ENCODE measurements at places on chromosomes 11 and 22.
A peak's percentile ranks its signal among the peaks of the same experiment; 100 is the strongest.

- no peak for DNase-seq
Measured at GRCh38 chr22:33757041-33757801, 163.1 kb downstream of the LARGE1 start.

DNA sequence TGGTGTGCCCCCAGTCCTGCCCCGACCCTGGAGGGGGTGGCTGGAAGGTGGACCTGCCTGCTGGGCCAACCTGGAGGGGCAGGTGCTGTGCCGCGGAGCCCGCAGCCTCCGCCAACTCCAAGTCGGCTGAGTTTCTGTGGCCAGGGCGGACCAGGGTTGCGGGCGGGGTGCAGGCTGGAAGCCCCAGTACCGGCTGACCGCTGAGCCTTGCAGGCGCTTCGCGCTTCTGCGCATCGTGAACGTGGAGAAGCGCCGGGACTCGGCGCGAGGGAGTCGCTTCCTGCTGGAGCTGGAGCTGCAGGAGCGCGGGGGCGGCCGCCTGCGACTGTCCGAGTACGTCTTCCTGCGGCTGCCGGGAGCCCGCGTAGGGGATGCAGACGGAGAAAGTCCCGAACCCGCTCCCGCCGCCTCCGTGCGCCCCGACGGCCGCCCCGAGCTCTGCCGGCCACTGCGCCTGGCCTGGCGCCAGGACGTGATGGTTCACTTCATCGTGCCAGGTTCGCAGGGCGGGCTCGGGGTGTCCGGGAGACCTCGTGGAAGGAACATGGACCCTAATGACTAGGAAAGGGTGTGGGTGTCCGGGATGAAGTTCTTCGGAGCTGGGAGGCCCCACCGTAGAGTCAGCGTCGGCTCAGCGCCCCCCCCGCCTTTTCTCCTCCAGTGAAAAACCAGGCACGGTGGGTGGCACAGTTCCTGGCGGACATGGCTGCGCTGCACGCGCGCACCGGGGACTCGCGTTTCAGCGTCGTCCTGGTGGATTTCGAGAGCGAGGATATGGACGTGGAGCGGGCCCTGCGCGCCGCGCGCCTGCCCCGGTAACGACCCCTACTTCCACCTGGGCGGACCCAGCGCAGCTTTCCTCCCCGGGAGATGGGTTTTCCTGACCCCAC is 10.2 kb downstream of the B4GALNT4 start:
- no peak for DNase-seq

- DNase-seq = no peak
Measured at GRCh38 chr11:121890377-121890776, 225.6 kb downstream of the BLID start.

GRCh38 chr11:12749442-12749841 is 75.2 kb downstream of the TEAD1 start:
- DNase-seq = no peak

DNA sequence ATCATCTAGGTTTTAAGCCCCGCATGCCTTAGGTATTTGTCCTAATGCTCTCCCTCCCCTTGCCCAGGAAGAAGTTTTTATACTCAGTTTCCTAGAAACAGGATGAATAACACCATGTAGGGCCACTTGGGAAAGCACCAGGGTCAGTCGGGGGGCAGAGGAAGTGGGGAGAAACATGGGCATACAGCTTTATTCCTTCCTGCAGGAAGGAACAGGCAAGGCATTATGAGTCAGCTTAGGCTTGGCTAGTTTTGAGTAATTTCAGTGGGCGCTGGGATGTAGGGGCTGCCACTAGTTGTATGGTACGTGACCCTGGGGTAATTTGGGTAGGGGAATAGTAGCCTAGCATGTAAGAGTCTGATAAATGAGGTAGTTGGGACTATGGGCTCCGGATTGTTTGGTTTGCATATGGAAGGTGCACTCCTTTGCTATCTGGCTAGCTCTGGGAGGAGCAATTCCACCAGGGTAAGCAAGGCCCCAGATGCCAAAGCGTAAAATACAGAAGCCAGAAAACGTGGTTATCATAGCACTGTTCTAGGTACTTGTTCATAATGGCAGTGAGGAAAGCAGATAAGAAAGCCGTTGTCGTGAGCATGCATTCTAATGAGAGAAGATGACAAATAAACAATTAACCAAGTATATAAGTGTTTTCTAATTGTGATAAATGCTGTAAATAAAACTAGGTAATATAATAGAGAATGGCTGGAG is 24.8 kb downstream of the ACER3 start:
- no peak for DNase-seq

GRCh38 chr22:36452250-36452977 is 29.0 kb downstream of the TXN2 start:
- DNase-seq = no peak

GRCh38 chr11:61442616-61443015 is 12.7 kb downstream of the SDHAF2 start:
- no peak for DNase-seq

- DNase-seq = no peak
Measured at GRCh38 chr11:133955945-133956421, 785 bp downstream of the IGSF9B start.

- DNase-seq = peak; percentile 42
Measured at GRCh38 chr22:44666207-44666585, 35.8 kb upstream of the PRR5 start.

DNA sequence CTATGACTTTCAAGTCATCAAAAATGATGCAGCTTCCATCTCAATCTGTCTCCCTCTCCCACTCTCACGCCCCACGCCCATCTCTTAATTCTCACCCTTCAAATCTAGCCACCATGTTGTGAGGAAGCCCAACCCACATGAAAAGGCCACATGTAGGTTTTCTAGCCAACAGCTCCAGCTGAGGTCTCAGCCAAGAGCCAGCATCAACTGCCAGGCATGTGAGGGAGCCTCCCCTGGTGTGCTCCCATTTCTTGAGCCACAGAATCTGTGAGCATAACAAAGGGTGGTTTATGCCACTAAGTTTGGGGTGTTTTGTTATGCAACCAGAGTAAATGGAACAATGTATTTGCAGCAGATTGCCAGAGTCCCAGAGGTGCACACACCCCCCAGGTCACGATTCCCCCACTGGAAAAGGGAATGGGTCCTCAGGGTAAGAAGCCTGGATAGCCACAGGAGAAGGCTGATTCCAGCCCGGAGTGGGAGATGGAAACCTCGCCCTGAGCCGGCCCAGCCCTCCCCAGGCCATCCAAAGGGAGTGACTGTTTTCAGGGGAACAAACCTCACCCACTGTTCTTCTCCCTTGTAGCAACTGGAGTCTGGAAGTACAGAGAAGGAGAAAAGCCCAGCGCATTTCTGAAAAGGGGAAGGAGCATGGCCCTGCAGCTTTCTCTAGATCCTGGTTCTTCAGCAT is 20.0 kb upstream of the LINC01488 start:
- DNase-seq = no peak

GRCh38 chr11:118768690-118769089 is 22.3 kb downstream of the DDX6 start:
- no peak for DNase-seq

DNA sequence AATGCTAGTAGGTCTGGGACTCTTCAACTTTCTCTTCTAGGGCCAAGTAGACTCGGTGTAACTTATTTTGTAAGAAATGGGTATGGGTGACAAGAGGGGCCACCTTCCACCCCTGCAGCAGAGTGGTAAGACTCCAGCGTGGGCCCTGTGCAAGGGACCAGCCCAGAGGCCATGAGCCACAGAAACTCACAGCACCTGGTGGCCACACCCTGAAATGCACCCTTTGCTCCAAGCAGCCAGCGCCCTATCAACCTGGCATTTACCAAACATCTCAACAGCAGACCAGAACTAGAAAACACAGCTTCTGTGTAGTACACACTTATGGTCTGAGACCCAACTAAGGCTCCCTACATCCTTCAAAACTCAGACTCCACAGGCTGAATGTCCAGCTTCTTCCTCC is 5.7 kb downstream of the CDCA5 start:
- peak; percentile 34 for DNase-seq

GRCh38 chr11:35292279-35292678 is 127.1 kb downstream of the SLC1A2 start:
- no peak for DNase-seq

- no peak for DNase-seq
Measured at GRCh38 chr11:104343578-104343977, 179.6 kb upstream of the PDGFD start.

- DNase-seq = no peak
Measured at GRCh38 chr22:27635852-27636251, 165.7 kb downstream of the MN1 start.

DNA sequence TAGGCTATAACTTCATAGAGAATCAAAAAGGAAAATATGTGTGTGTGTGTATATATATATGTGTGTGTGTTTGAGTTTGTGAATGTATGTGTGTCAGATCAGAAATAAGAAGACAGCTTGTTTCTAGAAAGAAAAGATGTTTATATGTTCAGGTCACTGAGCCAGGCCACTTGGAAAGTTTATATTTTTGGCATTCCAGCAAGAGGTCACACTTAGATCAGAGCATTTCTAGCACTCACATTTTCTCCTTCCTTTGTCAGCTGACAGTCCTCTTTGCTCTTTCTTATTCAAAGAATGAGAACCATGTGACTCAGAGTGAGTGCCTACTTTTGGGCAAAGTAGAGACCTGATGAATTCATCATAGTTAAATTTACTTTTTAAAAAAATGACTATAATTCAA is 22.9 kb downstream of the RAB38 start:
- no peak for DNase-seq

- DNase-seq = no peak
Measured at GRCh38 chr11:72758690-72759389, 6.6 kb upstream of the ARAP1 start.

- peak; percentile 5 for DNase-seq
Measured at GRCh38 chr11:77372726-77373125, 71.2 kb upstream of the GDPD4 start.

GRCh38 chr11:104633226-104633625 is 265.0 kb downstream of the CASP12 start:
- DNase-seq = no peak

DNA sequence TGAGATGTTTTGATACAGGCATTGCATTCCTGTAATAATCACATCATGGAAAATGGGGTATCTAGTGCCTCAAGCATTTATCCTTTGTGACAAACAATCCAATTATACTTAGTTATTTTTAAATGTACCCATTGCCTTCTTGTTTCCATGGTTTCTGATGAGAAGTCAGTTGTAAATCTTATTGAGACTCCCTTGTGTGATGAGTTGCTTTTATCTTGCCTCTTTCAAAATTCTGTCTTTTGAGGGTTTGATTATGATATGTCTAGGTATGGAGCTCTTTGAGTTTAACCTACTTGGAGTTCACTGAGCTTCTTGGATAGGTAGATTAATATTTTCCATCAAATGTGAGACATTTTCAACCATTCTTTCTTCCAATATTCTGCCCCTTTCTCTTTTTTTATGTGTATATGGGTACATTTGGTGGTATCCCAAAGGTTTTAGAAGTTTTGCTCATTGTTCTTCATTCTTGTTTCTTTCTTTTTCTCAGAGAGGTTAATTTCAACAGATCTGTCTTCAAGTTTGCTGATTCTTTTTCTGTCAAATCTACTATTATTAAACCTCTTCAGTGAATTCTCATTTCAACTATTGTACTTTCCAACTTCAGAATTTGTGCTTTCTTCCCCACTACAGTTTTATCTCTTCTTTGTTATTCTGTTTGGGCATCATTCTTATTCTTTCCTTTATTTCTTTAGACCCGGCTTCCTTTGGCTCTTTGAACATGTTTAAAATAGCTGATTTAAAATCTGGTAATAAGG is 13.7 kb downstream of the NAGA start:
- DNase-seq = no peak

DNA sequence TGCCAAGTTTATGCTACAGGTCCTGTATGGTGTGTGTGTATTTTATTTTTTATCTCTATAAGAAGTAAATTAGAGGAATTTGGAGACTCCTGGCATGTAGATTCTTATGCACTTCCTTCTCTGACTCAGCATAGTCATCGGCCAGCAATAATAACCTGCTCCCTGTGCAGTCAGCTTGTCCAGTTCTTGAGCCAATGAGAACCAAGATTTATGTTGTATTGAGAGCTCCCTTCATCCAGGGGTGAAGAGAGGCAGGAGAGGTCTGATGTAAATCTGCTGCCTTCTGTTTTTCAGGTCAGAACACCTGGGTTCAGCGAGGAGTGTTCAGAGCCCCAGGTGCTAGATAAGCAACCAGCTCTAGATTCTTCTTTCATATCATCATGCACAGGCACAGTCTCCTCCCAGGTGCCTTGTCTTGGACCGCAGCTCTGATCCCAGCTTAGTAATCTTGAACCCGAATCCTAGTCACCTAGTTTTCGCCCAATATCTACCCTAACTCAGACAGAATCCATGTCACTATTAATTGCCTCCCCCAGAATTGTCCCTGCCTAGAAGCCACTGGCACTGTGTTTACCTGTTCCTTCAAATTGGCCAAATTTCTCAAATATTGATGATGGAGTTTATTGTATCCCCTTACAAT is 328.2 kb upstream of the NCAM1 start:
- DNase-seq = no peak

DNA sequence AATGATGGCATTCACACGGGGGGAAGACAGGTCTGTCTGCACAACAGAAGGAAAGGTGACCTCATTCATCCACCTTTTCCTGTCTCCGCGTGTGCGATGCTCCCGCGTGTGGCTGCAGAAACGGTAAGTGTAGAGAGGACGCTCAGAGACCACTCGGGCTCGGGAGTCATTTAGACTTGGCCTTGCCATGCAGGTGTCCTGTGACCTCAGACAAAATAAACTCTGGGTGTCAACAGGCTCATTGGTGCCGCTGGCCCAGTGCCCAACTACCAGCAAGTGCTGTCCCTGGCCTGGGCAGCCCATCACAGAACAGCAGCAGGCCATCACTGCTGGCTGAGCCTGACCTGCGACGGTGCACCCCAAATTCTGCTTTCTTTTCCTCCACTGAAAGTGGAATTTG is 48.1 kb upstream of the ARFGAP3 start:
- DNase-seq = no peak

DNA sequence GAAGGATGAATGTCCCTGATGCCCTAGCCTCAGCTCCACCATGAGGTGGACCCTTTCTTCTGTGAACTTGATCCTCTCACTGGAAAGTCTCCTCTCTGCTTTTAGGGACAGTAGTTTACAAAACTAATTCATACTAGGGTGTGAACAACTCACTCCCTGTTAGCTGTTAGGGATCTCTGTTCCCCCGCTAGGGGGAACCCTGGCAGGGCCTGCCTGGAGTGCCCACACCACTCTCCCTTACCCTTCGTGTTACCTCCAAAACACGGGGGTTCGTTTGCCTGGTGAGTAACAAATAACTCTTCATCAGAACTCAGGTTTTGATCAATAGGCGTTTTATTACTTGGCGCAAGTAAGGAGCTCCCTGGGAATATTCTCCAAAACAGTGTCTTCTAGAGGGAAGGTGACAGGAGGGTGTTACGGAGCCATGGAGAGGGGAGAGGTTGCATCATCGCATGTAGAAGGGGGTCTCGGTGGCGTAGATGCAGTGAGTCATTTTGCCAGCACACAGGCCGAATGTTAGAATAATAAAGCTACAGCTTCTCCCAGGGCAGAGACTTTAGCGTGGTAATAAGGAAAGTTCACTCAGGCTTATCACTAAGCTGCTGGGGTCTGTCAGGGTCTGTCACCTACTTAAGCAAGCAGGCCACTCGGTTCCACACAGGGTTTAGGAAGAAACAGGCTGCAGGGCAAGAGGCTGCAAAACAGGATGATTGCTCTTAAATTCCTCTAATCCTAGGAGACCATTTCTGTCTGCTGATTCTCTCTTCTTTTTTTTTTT is 45.8 kb downstream of the C11orf96 start:
- no peak for DNase-seq

Data from NCI-H1694 treated with DMSO at 0.1 percent for 48 hours (cell line).